ENCODE measurements at places on chromosomes 1 and 21.

DNA sequence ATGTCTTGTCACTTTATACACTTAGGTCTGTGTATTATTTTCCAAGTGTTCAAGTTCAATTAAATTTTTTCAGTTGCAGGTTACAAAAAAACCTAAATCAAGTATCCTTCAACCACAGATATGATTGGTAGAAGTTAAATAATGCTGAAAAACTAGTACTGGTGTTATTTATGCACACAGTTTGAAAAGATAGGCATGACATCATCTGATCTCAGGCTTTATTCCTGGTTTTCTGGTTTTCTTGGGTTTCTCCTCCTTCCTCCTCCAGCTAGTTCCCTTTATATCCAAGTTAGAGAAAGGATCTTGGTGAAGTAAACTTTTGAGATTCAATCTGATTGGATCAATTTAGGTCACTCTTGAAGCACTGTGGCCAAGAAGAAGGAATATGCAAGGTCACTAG, 1201.1 kb upstream of the B3GALT2 start:
- DNase-seq = no peak

GRCh38 chr1:42913426-42914091, 45.1 kb downstream of the SLC2A1 start:
- DNase-seq = no peak

GRCh38 chr1:12338017-12338416, 108.2 kb downstream of the VPS13D start:
- no peak for DNase-seq

DNA sequence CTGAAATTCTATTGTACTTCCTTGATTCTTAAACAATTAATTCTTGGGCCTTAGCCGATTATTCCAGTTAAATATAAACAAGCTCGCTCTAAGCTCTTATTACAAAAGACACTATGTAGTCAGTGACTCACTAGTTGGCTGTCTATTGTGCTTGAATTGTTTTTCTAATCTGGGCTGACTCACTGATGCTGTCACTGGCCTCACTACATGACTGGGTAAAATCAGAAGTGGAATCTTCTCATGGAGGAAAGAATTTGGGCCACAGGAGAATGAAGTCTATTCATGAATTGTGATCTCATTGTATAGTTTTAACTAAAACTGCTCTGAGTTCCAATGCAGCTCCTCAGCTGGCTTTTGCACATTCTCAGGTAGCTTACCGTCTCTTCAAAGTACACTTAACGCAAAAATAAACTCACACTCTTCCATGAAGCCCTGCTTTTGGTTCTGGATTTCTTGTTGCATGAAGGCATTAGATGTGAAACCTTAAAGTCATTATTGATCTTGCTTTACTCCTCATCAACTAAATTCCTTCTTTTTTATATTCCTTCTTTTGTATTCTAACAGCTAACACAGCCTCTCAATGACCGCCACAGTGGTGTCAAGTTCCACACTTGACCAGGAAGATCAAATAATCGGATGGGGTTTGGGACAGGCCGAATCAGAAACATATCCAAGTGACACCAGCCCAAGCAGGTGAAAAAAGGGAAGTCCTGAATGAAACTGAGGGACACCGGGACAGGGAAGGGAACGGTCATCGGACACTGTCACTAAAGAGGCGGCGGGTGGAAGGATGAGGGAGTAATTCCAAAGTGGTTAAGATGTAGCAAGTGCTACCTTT, 80.9 kb upstream of the LBR start:
- DNase-seq = no peak

- DNase-seq = no peak
These were observed 126.3 kb upstream of the CXADR start for GRCh38 chr21:17386498-17386897.

DNA sequence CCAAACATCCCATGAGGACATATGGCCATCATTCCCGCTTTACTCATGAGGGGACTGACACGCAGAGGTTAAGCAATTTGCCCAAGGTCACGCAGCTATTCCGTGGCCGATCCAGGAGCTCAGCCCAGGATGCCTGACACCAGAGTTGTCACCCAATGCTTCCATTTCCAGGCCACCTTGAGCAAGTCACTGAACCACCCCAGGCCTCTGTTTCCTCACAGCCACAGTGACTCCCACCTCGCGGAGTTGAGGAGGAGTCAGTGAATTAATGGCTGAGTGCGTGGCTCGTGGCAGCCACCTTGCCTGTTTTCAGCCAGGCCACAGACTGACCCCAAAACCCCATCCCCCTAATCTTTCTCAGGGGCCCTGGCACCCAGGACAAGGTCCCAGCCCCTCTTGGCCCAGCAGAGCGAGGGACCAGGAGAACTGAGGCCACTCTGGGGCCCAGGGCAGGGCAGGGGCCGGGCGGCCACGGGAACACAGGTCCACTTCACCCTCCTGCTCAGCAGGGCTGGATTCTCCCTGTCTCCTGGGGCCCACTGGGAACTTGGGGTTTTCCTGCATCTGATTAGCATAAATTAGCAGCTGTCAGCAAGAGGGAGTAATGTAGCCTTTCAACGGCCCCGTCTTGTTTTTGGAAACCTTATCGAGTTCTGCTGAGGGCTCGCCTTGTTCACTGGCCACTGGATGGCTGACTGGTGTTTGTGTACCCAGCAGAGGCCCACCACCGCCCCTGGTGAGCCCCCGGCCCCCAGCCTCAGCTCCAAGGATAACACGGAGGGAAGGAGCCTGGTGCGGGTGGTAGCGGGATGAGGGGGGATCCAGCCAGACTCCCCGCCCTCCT, 19.7 kb upstream of the LAPTM5 start:
- DNase-seq = no peak

- no peak for DNase-seq
These were observed 63.1 kb upstream of the CD34 start for GRCh38 chr1:207973898-207974568.

- DNase-seq = no peak
These were observed 8.4 kb downstream of the TP73 start for GRCh38 chr1:3660704-3661103.

- no peak for DNase-seq
These were observed 48.1 kb upstream of the BACH1 start for GRCh38 chr21:29250636-29251035.

DNA sequence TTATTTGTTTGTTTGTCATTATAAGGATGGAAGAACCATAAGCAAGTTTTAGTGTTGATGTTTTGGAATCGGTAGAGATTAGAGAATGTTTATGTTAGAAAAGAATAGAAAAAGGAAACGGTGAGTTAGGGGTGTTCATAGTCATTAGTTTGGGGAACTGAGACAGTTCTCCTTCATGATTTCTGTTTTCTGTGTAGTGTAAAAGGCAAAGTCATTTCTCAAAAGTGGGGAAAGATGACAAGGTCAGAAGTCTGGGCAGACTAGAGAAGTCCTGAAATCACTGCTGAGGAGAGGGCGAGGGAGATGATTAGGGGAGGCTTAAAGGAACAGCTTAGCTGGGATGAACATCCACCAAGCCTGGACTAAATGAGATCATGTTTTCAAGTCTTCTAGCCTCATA, 498.9 kb downstream of the TTLL7 start:
- DNase-seq = no peak

- no peak for DNase-seq
These were observed 1.0 kb downstream of the F11R start for GRCh38 chr1:161019751-161020495.

DNA sequence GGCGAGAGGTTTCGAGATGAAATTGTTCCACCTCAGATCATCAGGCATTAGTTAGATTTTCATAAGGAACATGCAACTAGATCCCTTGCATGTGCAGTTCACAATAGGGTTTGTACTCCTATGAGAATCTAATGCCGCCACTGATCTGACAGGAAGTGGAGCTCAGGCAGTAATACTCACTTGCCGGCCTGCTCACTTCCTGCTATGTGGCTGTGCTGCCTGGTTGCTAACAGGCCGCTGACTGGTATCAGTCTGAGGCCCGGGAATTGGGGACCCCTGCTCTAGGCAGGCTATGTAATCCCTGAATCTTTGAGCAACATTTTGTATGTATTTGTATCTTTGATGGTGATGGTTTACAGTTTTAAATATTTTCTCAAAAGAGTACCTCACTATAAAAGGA, 32.5 kb downstream of the XKR8 start:
- no peak for DNase-seq

DNA sequence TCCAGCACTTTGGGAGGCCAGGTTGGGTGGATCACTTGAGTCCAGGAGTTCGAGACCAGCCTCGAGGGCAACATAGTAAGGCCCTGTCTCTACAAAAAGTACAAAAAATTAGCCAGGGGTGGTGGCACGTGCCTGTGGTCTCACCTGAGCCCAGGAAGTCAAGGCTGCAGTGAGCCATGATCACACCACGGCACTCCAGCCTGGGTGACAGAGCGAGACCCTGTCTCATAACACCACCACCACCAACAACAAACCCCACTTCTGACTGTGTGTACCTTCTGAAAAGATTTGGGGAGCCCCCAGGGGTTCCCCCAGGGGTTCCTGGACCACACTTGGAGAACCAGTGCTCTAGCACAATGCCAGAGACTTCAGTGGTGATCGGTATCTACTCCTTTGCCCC, 29.9 kb downstream of the NUAK2 start:
- DNase-seq = no peak

GRCh38 chr1:27033043-27033746, 20.5 kb upstream of the TENT5B start:
- no peak for DNase-seq

- no peak for DNase-seq
These were observed 1.6 kb downstream of the ADAM15 start for GRCh38 chr1:155052439-155053395.

DNA sequence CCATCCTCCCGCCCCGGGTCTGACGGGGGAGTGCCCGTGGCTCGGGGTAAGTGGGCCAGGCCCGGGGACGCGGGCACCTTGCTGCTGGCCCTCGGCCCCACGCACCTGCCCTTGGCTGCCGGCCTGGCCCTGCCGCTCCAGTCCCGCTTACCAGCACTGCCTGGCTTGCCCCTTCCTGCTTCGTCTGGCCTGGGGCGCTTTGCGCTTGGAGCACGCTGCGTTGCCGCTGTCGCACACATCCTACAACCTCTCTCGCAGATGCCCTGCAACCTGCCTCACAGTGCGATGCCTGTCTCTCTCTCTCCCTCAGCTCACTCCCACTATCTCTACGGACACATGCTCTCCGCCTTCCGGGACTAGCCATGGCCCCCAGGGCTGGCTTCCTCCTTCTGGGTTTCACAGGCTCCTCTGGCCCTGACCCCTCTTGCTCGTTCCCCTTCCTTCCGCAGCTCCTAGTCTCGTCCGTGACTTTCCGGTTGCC, 9.7 kb downstream of the MYOG start:
- DNase-seq = no peak

GRCh38 chr1:25757151-25757845, 42.7 kb upstream of the SELENON start:
- DNase-seq = no peak

GRCh38 chr21:37944496-37944895, 28.2 kb upstream of the KCNJ6 start:
- DNase-seq = no peak

GRCh38 chr1:44289530-44289929, 65.5 kb downstream of the ERI3 start:
- no peak for DNase-seq

GRCh38 chr1:233406339-233406960, 78.9 kb downstream of the MAP3K21 start:
- no peak for DNase-seq

DNA sequence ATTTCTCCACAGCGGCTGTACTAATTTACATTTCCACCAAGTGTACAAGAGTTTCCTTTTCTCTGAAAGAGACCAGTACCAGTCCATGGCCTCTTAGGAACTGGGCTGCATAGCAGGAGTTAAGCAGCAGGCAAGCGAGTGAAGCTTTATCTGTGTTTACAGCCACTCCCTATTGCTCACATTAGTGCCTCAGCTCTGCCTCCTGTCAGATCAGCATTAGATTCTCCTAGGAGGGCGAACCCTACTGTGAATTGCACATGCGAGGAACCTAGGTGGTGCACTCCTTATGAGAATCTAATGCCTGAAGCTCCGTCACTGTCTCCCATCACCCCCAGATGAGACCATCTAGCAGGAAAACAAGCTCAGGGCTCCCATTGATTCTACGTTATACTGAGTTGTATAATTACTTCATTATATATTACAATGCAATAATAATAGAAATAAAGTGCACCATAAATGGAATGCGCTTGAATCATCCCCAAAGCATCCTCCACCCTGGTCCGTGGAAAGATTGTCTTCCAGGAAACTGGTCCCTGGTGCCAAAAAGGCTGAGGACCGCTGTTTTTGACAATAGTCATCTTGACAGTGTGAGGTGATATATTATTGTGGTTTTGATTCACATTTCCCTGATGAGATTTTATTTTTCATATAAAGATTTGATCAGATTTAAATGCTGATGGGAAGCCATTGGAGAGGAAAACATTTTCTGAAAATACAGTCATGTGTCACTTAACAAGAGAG, 45.5 kb upstream of the MRPS6 start:
- DNase-seq = no peak

DNA sequence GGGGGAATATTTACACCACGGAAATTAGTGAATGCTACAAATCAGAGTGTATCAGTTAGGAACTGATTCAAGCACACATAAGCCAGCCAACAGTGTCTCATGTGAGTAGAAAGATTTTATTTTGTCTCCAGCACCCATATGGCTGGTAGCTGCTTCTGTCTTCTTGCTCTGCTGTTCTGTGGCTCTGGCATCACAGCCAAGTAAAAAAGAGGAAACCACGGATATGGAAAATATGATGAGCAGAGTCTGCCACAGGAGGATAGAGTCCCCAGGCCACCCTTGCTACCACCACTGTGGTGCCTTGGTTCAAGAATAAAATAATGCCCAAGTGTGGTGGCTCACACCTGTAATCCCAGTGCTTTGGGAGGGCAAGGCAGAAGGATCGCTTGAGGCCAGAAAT, 53.6 kb upstream of the SPOCD1 start:
- DNase-seq = no peak

GRCh38 chr1:235336903-235337302, 8.5 kb downstream of the GGPS1 start:
- DNase-seq = no peak

DNA sequence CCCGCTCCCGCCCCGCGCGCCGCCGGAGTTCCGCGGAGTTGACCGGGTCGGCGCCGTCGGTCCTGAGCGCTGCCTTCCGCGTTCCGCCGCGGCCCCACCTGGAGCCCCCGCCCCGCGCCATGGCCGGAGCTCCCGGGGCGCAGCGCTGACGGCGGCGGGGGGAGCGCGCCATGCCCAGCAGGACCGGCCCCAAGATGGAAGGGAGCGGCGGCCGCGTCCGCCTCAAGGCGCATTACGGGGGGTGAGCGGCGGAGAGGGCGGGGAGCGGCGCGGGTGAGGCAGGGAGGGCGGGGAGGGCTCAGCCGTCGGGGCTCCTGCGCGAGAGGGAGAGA, 216 bp downstream of the PRKCZ start:
- no peak for DNase-seq

- no peak for DNase-seq
These were observed 52.1 kb upstream of the ADARB1 start for GRCh38 chr21:45022348-45022675.

DNA sequence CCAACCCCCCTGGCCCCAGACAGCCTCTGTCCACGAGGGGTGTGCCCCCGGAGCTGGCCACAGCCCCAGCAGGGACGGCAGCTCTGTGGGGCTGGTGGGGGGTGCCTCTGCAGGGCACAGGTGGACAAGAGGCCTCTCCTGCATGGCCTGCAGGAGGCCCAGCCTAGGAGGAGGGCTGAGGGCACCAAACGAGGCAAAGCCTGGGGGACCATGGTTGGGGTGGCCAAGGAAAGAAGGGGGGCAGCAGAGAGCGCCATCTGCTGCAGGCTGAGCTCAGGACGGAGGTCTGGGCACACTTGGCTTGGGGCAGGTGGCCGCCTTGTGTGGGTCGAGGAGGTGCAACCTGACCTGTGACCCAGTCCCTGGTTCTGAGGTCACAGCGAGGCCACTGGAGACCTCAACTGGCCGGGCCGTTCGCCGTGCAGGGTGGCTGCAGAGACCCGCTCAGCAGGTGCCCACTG, 27.3 kb downstream of the RRP1 start:
- no peak for DNase-seq

GRCh38 chr1:224696891-224697765, 81.0 kb downstream of the CNIH3 start:
- no peak for DNase-seq
